ENCODE measurements at places on chromosomes 3 and 15. TPM values are rescaled to one million over a fixed set of nuclear protein-coding genes. Genes with fewer than 3 reads are reported as not detected.

GP9 gene
- not detected for total RNA-seq

CFAP92 gene
- total RNA-seq: not detected

FYCO1 gene
- 20.6 TPM for total RNA-seq

SLC22A14 gene
- total RNA-seq: 0.86 TPM

RARRES1 gene
- total RNA-seq: 6.4 TPM

SLC51B gene
- total RNA-seq: not detected

WDR5B gene
- total RNA-seq: 6.9 TPM

HRG gene
- total RNA-seq: not detected

SAMD7 gene
- total RNA-seq: not detected

LOXL1 gene
- total RNA-seq: 99.9 TPM
